Stimulated activated CD8-positive, alpha-beta memory T cell treated with anti-CD3 and anti-CD28 coated beads, Interleukin-4, amount 100 ng/mL, for 48 hours (primary cell): ENCODE measurements at places on chromosomes 12 and 14.

DNA sequence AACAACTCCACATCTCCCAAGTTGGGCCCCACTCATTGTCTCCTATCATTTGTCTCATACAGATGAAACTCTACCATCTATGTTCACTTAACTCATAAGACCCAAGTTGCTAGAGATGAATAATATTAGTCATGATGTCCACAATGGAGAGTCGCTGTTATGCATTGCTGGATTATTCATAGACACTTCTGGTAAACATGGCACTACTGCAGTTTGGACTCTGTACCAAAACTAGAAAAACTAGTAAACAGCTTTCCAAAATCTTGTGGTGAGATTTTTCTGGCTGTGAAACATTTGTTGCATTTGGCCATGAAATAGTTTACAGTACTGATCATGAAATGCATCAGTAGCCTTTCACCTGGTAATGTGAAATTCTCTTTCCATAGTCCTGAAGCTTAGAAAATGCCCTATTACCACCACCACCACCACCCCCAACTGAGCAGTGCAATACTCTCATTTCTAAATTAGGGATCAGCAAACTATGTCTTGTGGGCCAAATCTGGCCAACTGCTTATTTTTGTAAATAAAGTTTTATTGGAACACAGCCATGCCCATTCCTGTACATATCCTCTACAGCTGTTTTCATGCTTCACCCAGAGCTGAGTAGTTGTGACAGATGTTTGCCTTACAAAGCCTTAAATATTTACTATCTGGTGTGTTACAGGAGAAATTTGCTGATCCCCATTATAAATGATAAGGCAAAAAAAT is 236.5 kb downstream of the DPF3 start:
- DNase-seq, result no peak

DNA sequence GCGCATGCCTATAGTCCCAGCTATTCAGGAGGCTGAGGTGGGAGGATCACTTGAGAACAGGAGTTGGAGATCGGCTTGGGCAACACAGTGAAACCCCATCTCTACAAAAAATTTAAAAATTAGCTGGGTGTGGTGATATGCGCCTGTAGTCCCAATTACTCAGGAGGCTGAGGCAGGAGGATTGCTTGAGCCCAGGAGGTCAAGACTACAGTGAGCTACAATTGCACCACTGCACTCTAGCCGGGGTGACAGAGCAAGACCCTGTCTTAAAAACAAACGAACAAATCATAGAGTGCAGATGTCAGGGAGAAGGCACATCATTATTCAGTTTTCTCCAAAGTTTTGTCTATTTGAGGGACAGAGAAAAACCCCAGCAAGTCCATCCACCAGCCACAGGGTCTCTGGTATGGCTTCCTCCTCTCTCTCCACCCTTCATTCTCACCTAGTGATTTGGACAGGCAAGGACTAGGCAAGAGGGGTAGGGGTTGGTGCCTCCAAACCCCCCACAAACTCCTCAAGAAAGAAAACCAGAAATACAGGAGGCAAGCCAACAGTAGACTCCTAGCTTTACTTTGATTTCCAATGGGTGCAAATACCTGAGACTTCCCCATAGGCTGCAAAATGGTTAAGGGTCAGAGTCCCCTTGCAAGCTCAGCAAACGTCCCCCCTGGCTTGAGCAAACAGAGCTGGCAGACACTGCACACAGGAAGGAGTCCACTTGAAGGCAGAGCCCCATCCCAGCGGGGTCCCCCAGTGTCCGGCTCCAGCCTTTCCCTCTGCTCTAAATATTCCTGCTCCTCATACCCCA is 26.5 kb upstream of the RPLP0 start:
- no peak for DNase-seq

GRCh38 chr12:109888179-109889020 is 8.1 kb upstream of the GLTP start:
- DNase-seq, result peak; percentile 42

DNA sequence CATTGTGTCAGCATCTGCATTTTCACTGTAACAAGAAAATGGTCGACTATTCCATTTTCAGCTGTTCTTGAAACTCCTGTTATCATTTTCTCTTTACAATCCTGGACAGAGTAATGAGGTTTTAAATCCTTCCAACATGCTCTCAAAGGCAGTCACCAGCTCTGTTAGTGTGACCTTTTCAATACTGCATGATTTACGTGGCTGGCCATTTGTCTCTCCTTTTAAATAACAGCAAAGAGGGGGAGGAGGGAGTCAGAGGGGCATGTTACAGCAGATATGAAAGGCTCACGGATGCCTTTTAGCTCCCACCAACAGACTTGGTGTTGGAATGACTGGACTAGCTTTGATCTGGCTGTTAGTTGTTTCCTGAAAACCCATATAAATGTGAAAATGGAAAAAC is 1251.2 kb downstream of the AACS start:
- DNase-seq, result no peak

DNA sequence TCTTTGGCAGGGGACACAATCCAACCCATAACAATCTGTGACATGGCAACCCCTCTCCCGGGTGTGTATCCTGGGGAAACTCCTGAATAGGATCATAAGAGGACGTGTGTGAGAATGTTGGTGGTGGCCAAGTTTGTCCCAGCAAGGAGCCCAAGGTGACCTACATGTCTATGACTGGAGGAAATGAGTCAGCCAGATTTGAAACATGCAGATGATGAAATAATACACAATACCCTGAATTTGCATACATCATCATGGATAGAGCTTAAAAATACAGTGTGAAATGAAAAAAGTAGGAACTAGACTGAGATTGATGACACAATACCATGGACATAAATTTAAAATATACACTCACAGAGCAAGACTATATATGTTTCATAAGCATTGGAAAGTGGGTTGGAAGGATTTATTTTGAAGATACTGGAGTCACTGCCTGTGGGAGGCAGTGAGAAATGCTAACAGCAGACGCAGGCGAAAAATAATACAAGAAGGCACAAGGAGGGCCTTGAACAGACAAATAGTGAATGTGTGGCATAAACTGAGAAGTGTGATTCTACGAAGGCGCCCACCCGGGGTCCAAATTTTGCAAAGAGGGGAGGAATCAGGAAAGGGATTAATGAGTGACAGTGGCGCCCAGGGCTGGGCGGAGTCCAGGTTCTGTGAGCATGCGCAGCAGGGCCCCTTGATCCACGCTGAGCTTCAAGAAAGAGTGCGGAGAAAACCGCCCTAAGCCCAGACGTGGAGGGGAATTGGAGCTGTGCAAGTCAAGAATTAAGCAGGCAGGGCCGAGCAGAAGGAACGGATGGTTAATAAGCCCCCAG is 7.0 kb upstream of the MAP1LC3B2 start:
- DNase-seq, result no peak

DNA sequence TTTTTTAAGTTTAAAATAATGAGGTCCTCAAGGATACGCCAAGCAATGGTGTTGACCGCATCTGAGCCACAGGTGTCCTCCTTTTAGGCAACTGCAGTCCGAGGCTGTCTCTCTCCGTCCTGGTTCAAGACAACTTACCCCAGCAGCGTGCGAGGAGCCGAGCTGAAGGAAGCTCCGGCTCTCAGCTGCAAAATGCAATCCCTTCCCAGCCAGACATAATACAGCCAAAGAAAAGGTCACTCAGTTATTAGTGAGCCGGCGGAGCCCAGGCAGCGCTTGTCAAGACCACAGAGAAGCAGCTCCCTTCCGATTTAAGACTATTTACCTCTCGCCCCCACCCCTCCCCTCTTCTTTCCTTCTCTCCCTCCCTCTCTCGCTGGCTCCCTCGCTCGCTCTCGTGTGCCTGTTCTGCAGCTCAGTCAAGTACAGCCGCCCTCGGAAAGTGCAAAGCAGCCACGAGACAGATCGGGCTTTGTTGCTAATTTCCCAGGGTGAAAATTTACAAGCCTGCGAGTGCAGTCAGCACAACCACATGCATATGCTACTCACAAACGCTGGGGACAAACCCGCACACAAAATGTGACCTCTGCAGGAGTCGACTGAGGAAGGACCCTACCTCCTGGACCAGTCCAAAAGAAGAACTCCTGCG is 363 bp upstream of the LMO3 start:
- no peak for DNase-seq

DNA sequence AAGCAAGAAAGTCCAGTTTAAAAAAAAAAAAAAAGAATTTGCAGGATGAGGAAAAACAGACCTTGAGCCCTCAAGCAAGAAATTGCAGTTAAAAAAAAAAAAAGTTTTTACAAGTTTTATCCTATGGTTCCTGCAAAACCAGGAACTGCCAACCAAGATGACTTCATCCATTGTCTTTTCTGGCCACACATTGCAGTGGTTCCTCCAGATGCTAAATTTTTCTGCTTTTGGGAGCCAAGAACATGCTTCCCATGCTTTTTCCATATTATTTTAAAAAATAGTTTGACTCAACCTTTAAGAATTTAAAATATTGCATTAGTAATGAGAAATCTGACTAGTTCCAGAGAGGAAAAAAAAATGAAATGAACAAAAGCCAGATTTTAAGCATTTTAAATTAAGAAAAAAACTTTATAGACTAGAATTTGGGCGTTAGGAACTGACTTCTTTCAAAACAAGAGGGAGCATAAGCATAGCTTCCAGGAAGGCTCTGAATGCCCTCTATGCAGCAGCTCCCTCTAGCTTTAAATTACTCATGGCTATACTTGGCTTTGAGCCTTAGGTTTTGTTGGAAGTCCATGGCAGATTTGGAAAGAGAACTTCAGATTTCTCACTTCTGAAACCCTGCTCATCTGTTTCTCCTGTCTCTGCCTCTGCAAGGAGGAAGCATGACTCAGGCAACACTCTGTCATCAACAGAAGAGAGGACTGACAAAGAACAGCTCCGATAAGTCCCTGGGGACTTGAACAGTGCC is 124.5 kb downstream of the GPR65 start:
- no peak for DNase-seq

- DNase-seq, result no peak
These were observed 140.9 kb downstream of the EFCAB11 start for GRCh38 chr14:89813617-89814031.
